RPMI7951 (cell line): ENCODE measurements at places on chromosomes 7 and 10.

GRCh38 chr7:25073451-25073850, 51.6 kb downstream of the CYCS start:
- DNase-seq = peak; percentile 40

DNA sequence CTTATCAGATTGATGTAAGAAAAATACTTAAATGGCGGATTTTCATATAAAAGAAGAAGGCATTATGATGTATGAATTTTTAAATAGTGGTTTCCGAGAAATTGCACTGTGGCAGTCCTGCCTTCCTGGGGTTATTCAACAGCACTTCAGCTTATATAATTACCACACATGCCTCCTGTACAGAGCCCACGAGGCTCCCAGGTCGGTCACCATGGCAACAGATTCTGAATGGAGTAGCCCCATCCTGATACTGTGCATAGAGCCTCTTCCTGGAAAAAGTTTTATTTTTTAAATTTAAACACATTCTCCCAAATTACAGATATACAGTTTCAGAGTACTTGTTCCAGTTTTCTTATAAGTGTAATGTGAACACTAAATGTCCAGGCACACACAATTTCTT, 15.9 kb upstream of the ASB4 start:
- no peak for DNase-seq

- no peak for DNase-seq
These were observed 774.5 kb upstream of the LRRTM3 start for GRCh38 chr10:66151346-66151745.

DNA sequence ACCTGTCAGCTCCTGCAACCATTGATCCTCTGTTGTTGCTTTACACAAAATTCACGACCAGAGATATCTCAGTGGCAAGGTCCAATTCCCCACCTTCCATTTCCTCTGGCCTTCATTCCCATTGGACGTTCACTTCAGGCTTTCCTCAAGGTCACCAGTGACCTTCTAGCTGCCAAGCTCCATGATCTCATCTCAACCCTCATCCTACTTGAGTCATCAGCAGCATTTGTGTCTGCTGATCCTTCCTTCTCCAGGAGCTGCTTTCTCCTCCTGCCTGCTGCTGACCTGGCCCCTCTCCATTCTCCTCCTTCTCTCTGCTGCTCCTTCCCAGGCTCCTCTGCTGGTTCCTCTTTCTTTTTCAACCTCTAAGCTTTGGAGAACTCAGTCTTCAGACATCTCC, 66.2 kb upstream of the C10orf90 start:
- DNase-seq = no peak

GRCh38 chr7:77899516-77899915, 100.9 kb downstream of the PHTF2 start:
- DNase-seq = no peak

DNA sequence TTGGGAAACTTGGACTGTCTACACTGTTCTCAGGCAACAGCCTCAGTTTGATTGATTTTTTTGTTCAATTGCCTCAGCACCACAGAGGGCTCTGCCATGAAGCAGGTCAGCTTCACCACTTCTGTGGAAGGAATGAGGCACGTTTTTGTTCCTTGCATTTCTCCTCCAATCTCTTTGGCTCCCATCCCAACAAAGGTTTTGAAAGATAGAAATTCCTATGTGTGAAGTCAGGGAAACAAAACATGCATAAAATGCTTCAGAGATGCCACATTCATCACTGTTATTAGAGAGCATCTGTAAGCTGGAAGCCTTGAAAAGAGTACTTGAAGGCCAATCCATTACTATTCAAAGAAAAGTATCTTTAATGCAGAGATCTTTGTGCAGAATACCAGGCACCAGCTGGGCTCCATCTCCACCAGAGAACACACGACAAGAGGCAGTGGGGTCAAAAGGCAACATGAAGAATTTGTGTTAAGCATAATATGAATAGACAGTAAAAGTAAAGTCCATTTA, 249.1 kb upstream of the LYZL1 start:
- peak; percentile 75 for DNase-seq

DNA sequence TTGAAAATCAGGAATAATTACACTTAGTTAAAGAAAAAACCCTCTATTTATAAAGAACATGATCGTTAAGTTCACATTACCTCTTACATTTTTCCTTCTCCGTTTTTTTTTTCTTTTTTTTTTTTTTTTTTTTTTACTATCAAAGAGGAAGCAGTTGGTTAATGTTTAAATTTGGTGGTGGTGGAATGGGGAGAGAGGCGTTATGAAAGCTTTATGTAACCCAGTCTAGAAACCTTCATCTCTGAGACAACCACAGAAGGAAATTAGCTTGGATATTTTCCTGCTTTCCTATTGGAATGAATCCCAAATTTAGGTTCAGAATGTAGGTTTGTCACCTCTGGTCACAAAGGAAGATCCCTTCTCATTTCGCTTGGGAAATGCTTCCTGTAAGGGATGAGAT, 31.5 kb upstream of the LHFPL3 start:
- no peak for DNase-seq

GRCh38 chr10:79007421-79008319, 61.1 kb upstream of the ZMIZ1 start:
- peak; percentile 44 for DNase-seq
